Type B pancreatic cell (in vitro differentiated cells): ENCODE measurements at places on chromosomes 11 and 22.

GRCh38 chr11:66856496-66857233, at the start of gene LRFN4:
Gene LRFN4 (plus strand): TSS chr11:66857064. CDS start chr11:66857745, 681 bp downstream.
- DNase-seq, result no peak

- DNase-seq, result no peak
Measured at GRCh38 chr11:125192183-125192582, 27.6 kb downstream of the PKNOX2 start.

DNA sequence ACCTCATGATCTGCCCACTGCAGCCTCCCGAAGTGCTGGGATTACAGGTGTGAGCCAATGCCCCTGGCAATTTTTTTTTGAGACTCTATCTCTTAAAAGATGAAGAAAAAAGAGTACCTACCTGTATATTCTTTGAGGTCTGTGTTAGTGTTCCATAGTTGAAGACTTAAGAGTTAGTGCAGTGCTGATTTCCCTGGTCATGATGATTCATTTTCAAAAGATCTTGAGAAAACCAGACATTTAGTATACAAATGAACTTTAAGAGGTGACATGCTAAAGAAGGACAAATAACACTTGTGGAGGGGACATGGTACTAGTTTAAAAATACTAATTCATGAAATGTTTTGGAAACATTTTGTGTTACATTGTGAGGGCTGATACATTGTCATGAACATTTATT, 17.7 kb downstream of the CBL start:
- no peak for DNase-seq

DNA sequence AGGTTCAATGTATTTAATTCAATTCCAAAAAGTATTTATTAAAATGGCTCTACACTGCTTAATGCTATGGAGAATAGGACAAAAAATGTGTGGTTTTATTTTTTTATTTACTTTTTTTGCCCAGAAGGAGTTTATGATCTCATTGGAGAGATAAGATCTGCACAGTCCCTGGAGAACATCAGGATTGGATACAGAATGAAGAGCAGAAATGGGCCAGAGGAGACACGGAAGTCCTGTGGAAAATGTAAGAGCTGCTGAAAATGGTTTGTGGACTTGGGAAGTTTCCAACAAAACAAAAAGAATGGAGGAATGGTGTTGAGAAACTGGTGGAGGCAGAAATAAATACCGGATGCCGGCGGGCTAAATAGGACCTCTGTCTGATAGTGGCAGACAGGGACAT, 554.6 kb downstream of the OPCML start:
- DNase-seq, result no peak

DNA sequence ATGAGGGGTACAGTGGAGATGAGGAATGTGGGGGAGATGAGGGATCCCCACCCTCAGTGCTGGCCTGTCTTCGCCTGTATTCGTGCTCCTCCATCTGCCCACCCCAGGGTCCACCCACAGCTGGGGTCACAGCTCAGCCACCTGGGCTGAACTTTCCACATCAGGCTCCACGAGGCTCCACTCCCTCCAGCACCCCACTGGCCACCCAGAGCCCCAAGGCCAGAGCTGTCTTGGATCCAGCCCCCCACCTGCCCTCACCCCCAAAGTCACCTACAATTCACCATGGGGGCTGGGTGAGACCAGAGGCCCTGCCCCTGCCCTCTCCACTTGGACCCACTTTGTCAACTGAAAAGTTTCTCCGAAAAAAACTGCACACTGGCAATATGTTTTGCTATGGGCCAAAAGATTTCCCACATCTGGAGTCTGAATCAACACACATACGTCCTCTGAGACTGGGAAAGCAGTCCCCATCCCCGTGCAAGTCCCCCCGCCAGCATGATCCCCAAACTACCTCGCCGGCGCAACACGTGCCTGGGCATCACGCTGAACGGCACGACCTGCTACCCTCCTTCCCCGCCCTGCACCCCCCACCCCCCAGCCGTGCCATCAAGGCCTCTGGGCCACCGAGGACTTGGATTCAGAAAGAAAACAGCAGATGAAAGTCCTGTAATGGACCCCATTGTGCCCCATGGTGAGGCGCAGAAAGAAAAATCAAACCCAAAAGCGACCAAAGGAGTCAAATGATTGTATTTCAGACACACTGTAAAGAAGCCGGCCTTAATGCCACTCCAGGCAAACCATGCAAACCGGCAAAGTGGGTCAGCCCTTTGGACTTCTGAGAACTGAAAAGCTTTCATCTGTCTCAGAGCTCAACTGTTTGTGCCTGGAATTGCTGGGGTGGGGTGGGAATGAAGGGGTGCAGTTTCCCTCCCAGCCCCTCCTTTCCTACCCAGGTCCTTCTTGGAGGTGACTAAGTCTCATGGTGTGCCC, 16.5 kb upstream of the GAL start:
- no peak for DNase-seq

- no peak for DNase-seq
Measured at GRCh38 chr11:67632175-67632981, 2.6 kb upstream of the NUDT8 start.

GRCh38 chr22:48819232-48819631, 1008.4 kb downstream of the BRD1 start:
- no peak for DNase-seq

DNA sequence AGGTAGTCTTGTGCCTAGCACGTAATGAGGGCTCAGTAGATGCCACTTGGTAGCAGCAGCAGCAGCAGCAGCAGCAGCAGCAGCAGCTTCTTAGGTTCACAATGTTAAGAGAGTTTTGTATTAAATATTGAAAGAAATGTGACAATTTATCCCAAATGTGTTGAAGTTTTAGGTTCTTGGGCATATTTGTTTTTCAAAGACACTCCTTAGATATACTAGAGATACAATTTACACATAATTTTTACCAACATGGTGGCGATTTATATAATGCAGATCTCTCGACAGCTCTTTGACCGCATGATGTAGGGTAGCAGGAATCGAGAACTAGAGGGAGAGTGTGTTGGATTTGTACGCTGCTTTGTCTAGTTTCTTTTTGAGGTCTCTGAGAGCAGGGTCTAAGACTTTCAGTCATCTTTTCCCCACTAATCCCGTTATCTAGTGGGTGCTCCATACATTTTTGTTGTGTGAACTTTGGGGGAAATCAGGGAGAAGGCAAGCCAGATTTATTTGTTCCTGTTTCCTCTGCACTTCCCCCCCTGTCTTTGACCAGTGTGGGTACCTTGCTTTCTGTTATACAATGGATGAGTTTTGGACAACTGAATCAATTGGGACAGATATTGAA, 1.4 kb downstream of the FDX1 start:
- no peak for DNase-seq

- DNase-seq, result no peak
Measured at GRCh38 chr22:50151571-50152537, 18.7 kb upstream of the PANX2 start.

DNA sequence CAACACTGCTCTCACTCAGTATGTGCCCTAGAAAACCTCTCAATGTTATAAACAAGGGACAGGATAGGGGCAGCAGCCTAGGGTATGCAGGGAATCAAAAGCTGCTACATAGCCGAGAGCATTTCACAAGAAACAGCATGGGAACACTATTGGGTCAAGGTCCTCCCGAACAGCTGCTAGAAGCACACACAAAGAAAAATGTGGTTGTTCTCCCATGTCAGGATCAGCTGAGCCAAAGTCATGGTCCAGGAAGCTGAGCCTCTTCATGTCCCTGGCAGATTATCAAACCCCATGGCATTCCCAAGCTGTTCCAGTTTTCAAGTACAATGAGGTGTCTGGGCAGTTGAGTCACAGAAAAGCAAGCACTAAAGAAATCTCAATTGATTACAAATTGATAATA, 21.0 kb upstream of the GDPD4 start:
- DNase-seq, result no peak

- no peak for DNase-seq
Measured at GRCh38 chr22:30948930-30949342, 19.6 kb downstream of the MORC2 start.

DNA sequence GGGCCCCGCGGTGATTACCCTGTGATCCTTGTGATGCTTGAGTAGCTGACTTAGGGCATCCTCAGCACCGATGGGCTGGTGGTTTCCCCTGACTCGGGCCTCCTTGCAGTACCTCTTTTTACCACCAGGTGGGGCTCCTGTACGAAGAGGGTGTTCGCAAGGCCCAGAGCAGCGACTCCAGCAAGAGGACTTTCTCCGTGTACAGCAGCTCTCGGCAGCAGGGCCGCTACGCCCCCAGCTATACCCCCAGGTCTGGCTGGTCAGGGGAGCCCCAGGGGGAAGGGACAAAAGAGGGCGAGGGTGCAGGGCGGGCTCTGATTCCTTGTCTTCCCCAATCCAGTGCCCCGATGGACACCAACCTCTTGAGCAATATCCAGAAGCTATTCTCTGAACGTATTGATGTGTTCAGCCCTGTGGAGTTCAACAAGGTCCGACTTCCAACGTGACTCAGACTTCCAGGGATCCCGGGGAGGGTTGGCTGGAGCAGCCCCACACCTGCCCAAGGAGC, 1.3 kb upstream of the TM7SF2 start:
- peak; percentile 95 for DNase-seq

DNA sequence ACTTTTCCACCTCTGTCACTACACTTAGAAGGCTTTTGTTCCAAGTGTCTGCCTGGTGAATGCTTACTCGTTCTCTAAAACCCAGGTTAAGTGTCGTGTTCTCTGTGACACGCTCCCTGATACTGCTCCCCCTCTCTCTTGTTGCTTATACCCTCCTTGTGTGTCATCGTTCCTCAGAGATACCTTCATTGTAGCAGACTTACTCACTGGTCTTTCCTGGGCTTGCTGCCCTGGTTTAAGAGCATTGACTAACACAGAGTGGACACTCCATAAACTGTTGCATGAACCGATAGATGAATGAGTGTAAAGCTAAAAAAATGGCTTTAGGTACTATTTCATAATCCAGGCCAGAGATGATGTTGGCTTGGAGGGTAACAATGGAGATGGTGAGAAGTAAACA, 171.3 kb downstream of the GRIK4 start:
- DNase-seq, result no peak

DNA sequence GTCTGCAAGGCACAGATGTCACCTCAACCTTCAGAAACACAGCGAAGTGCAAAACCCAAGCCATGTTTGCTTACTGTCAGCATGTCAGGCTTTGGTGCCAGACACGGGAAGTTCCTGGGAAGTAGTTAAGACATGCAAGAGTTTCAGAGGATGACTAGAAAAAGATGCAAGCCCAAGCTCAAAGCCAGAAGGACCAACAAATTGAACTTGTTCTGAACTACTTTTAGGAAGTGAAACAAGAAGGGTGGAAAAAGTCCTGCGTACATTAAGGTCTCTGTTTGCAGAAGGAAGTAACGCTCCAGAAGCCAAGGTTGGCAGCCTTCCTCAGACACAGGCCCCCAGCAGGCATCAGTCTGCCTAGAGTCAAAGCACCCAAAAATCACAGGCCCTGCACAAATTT, 2.6 kb downstream of the AP1B1 start:
- no peak for DNase-seq

DNA sequence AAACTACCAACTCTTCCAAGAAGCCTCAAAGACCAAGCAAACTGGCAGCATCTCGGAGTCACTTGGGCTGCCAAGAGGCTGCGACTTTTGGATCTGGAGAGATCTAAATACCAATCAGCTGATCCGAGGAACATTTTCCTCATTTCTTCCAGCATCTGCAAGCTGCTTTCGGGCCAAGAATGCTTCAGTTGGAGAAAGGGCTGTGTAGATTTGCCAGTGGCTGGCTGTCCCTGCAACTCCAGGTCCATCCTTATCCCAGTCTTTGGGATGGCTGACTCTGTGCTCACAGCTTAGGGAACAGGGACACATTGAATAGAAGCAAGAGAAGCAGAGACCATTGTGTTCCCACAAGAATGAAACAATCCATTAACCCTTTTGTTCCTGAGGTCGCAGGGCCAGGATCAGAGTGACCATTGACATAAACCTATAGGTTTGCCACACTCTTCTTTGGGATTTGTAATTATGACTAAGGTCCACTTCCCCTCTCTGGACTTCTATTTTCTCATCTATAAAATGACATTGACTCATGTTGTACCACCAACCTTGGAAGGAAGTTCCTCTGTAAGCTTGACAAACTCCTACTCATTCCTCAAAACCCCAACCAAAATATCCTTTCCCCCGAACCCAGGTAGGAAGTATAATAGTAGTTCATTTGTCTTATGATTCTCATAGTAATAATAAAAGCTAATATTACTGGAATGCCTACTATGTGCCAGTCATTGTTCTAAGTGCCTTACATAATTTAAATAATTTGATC, 340.8 kb downstream of the MN1 start:
- no peak for DNase-seq

DNA sequence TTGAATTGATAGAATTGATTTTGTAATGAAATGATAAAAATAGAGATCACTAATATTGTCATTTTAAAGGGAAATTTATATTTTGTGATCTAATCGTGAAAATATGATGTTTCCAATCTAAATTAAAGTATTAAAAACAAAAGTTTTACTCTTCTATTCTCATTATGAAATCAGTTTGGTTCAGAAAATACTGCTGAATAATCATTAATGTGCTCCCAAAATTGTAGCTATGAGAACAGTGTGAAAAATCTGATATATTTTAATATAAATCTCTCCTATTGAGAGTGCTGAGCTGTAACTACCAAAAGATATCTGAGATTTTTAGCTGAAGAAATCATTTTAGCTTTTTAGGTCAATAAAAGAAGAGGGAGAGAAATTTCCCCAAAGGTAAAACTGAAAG, 287.5 kb upstream of the ANO3 start:
- no peak for DNase-seq

- no peak for DNase-seq
Measured at GRCh38 chr11:86482692-86483091, 108.0 kb downstream of the CCDC81 start.

- no peak for DNase-seq
Measured at GRCh38 chr11:36192425-36193289, 96.6 kb downstream of the COMMD9 start.

- no peak for DNase-seq
Measured at GRCh38 chr11:86938900-86939880, 16.0 kb downstream of the FZD4 start.

DNA sequence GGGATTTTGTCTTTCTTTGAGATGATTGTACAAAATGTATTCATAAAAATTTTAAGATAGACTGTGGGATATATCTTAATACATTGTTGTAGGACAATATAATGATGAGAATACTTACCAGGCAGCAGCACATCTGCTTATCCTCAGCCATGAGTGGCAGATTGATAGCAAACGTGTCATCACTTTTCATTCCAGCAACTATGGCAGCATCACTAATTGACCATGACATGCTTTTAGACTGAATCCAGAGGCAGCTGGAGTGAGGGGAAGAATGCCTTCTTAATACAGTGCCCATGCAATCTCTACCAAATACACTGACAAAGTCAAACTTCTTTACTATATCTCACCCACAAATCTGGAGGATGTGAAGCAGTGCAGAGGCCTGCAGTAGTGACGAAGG, 755.2 kb upstream of the RAG2 start:
- DNase-seq, result no peak
